ENCODE measurements at places on chromosomes 11 and 22. TPM values are rescaled to one million over a fixed set of nuclear protein-coding genes. Genes with fewer than 3 reads are reported as not detected.

GRCh38 chr11:111120696-111121302, 124.7 kb upstream of the POU2AF2 start:
- DNase-seq: no peak
- H3K4me3 ChIP-seq: no peak overlapping the region
- no peaks in the 10 kb centered on the region for H3K36me3 ChIP-seq

DNA sequence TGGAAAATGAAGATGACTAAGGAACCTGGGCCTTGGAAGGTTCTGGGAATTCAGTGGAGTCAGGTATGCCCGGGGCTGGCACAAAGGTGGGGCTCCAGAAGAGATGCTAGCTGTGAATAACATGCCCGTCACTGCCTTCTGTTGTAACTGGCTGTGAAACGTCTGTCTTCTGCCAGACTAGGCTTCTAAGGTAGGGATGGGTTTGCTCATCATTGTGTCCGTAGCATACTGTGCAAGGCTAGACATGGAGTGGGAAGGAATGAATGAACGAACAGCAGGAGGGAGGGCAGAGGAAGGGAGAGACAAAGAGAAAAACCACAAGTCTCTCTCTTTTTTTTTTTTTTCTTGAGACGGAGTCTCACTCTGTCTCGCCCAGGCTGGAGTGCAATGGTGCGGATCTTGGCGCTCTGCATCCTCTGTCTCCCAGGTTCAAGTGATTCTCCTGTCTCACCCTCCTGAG, 327.4 kb downstream of the MN1 start:
- H3K4me3 ChIP-seq: no peak overlapping the region
- peaks cover 12% of the 10 kb centered on the region for H3K4me1 ChIP-seq
- H3K27ac ChIP-seq: no peak overlapping the region
- no peaks in the 10 kb centered on the region for H3K27me3 ChIP-seq
- DNase-seq: no peak
- no peaks in the 10 kb centered on the region for H3K36me3 ChIP-seq

- H3K4me1 ChIP-seq: peaks cover 44% of the 10 kb centered on the region
- no peaks in the 10 kb centered on the region for H3K36me3 ChIP-seq
- no peak overlapping the region for H3K4me3 ChIP-seq
- peak overlapping the region; percentile 73 for H3K27ac ChIP-seq
These were observed 5.7 kb downstream of the TMEM184B start for GRCh38 chr22:38267086-38267485.

DNA sequence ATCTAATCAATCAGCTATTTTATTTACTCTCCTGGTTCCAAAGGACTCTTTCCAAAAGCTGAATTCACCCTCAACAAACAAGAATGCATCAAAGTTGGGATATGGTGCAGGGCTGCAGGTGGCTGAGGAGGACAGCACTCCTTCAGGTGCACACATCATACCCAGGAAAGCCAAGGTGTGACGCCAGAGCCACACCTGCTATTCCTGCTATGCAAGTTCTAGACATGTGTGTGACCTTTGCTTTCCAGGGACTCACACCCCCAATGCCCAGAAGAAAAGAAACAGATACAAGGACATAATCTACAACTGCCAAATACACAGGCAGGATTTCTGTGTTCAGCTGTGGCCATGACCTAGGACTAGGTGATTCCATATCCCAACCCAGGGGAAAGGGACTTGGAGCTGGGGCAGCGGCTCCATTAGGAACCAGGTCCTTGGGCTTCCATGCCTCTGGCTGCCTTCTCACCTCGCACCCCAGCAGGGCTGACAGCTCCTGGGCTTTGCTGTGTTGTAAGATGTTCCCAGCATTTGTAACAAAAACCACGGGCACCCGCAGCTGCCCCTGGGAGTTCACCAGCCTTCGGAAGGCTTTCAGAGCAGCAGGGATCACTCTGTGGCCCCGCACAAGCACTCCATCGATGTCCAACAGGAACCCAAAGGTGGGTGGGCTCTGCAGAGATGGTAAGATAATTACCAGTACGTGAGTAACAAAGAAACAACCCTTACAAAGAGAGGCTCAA, 9.8 kb downstream of the HDHD5 start:
- H3K4me3 ChIP-seq: no peak overlapping the region
- H3K36me3 ChIP-seq: peaks cover 39% of the 10 kb centered on the region
- H3K27me3 ChIP-seq: no peaks in the 10 kb centered on the region
- peak overlapping the region; percentile 23 for H3K27ac ChIP-seq

OR8K1 gene
- not detected for total RNA-seq

DAGLA gene
- total RNA-seq: 6.9 TPM

APOL5 gene
- total RNA-seq: not detected
